ENCODE measurements at places on chromosomes 11 and 22.

GRCh38 chr22:33521879-33522665 is 398.2 kb downstream of the LARGE1 start:
- no peak for DNase-seq

DNA sequence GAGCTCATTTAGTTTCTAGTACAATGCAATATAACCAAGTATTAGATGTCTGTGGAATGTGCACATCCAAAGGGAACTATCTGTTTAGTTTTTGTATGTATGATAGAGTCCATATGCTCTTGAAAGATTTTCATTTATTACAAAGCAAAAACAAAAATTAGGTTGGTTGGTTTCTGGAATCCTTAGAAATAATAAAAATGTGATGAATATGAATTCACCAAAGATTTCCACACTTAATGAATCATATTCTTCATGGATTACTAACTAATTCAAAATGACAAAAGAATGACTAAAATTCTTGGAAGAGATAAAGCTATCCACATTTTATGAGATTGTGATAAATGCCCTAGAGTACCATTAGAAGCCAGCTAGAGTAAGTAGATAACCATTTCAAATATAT is 261.1 kb downstream of the SBF2 start:
- no peak for DNase-seq

DNA sequence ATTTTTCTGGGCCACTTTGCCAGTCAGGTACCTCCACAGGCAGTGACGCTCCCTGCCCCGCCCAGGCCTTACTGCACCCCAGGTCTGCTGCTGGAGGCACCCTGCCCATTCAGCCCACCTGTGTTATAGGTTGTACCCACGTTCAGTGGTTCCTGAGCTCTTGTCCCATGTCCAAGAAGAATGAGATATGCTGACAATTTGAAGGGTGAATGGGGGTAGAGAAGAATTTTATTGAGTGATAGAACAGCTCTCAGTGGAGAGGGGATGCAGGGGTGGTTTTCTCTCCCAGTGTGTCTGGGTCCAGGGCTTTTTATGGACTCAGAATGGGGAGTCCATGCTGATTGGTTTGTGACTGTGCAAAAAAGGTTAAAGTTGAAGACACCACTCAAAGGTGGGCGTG is 149.7 kb downstream of the LDLRAD3 start:
- DNase-seq: no peak

GRCh38 chr11:13105237-13105844 is 96.2 kb downstream of the RASSF10 start:
- no peak for DNase-seq

DNA sequence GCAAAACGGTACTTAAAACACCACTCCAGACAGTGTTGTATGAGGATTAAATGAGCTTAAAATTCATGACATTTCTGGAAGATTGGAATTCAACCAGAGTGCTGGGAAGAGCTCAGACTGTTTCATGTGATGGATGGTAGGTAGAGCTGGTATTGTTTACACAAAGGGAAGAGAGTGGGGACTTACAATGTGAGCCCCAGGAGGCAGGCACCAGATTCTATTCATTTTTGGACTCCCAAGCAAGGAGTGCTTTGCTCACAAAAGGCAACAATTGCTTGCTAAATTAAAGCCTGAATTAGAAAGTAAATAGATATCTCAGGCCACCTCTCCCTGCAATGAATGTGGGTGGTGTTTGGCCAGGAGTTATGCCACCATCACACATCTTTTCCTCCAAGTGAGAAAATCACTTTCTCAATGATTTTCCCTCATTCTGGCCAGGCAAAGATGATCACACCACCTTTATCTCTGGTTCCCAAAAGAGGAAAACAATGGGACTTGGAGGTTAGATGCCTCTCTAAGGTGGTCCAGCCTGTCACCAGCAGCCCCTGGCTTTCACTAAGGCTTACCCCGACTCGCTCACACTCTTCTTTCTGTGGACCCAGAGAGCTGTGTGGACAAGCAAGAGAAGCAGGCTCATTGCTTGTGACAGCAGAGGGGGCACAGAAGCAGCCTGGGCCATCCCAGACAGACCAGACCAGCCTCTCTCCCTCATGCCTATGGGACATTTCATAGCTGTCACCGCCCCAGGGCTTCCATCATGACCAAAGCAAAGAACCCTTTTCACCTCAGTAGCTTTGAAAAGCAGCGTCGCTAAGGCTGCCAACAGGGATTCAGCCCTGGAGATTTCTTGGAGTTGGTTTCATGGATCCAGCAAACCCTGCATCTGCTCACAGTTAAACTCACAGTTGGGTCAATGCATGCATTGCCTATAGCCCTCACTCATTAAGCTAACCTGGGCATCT is 63.5 kb upstream of the DRD2 start:
- no peak for DNase-seq
